ENCODE measurements at places on chromosomes 11 and 22.

- DNase-seq: no peak
Observed at GRCh38 chr22:40342521-40342920, 3.8 kb upstream of the ADSL start.

GRCh38 chr22:30290342-30291057 is 1.2 kb upstream of the CASTOR1 start:
- no peak for DNase-seq

DNA sequence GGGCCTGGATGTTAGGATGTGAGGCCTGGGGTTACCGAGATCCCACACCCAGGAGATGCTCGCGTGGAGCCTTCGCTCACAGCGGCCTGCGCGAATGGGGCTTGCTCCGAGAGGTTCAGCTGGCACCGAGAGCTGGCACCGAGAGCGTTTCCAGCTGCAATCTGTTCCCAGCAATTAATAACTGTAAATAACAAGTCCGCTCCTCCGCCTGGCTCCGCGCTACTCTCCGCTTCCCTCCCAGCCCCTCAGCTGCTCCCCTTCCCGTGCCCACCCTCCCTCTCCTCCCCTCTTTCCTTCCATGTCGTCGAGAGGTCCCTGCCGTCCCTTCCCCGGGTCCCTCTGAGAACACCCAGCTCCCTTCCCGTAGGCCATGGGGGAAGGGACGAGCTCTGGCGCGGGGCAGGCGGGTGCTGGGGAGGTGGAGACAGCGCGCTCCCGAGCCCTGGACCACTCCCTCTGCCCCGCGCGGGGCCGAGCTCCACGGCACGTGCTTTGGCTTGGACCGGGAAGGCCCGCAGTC is 110.8 kb downstream of the WNT7B start:
- no peak for DNase-seq

GRCh38 chr11:19181531-19182261 is 20.1 kb downstream of the CSRP3 start:
- no peak for DNase-seq

DNA sequence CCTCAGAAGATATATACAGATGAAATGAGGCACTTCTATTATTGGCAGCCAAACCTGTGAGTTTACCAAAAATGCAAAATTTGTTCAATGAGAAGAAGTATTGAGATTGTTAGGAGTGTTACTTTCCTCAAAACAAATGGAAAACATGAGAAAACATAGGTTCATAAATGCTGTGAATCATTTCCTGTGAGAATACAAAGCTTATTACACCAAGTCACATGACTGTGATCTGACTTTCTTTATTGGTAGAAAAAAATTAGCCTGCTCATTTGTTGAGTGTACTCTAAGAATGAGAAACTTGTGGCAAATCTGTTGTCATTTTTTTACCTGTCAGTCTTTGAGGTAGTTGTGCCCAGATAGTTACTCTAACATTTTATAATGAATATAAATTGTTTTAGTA is 215.1 kb downstream of the TMEM135 start:
- DNase-seq: no peak

GRCh38 chr11:116929414-116930090 is 92.1 kb upstream of the APOA1 start:
- no peak for DNase-seq

- no peak for DNase-seq
Observed at GRCh38 chr11:128463371-128463829, 124.0 kb downstream of the ETS1 start.

DNA sequence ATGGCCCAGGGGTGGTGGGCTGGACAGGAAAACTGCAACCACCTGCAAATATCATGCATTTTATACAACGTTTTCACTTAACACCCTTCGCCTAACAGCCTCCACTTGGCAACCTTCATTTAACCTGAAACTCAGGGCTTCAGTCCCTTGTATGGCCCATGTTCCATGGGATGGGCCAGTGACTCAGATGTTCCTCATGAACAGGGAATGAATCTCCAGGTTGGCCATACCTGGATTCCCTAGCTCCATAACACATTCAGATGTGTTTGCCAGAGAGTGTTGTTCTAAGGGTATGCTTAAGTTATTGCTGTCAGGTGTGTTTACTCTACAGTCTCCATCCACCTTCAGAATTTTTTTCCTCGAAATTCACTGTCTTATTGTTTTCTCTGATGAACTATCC is 316.9 kb downstream of the JRKL start:
- DNase-seq: no peak

Data from activated CD8-positive, alpha-beta memory T cell treated with anti-CD3 and anti-CD28 coated beads, Interleukin-2, amount 50 U/mL, for 4 hours (primary cell).